SW480 (cell line): ENCODE measurements at places on chromosomes 12 and 14.

DNA sequence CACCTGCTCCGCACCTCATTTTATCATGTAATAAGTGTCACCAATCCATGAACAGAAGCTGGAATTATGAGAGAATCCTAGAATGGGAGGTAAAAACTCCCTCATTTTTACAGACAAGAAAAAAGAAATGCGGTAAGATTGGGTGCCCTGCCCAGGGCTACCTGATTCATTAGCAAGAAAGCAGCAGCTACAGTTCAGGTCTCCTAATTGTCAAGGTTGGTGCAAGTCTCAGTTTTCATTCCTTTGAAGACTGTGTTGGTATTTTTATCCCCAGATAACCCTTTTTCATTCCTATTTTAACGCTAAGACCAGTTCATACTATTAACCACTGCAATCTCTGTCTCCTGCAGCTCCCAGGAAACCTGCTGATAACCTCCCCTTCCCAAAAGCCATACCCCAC, 6.9 kb downstream of the DUSP6 start:
- peak; percentile 10 for DNase-seq

DNA sequence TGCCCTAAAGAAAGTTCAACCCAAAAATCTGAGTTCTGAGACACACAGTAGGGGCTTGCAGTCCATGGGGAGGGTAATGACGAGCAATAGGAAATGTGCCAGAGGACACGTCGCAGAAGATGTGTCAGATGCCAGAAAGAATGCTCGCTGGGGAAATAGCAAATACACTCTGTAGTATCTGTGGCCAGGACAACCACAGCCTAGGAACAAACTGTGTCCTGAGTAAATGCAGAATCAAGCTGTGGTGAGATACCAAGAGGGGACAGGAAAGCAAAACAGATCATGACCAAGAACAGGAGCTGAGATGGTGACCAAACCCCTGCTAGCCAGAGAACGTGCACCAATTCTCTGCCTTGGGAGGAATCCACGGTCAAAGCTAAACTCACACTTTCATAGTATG, 9.1 kb downstream of the CRACR2A start:
- DNase-seq, result no peak

- peak; percentile 51 for DNase-seq
These were observed 769 bp downstream of the FKBP4 start for GRCh38 chr12:2795291-2796186.

DNA sequence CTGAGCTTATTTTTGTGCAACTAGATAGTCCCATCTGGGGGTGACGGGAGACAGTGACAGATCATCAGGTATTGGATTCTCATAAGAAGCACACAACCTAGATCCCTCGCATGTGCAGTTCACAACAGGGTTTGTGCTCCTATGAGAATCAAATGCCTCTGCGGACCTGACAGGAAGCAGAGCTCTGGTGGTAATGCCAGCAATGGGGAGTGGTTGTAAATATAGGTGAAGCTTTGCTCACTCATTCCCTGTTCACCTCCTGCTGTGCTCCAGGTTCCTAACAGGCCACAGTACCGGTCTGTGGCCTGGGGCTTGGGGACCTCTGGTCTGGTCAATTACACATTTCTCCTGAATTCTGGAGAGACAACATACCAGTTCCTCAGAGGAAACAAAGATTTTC, 39.0 kb downstream of the GABARAPL1 start:
- no peak for DNase-seq
